ENCODE measurements at places on chromosomes 4 and X.
A peak's percentile ranks its signal among the peaks of the same experiment; 100 is the strongest.

DNA sequence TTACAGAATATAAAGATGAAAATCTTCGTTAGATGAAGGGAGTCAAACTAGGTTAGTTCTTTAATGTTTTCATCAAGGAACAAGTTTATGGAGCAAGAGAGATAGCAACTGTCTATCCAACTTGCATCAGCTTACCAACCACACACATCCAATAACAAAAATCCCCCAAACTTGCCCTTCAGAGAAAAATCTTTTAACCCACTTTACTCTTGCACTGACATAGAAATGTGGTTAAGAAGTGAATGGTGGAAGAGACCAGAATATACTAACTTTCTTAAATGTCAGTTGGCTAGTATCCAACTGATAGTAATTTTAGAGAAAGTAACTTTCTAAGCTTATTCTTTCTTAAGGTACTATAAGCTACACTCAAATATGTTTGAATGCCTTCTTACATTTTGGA is 1.7 kb upstream of the RAB9A start:
- no peak for DNase-seq

- no peak for DNase-seq
These were observed 340.8 kb downstream of the GRXCR1 start for GRCh38 chr4:43233321-43233720.

DNA sequence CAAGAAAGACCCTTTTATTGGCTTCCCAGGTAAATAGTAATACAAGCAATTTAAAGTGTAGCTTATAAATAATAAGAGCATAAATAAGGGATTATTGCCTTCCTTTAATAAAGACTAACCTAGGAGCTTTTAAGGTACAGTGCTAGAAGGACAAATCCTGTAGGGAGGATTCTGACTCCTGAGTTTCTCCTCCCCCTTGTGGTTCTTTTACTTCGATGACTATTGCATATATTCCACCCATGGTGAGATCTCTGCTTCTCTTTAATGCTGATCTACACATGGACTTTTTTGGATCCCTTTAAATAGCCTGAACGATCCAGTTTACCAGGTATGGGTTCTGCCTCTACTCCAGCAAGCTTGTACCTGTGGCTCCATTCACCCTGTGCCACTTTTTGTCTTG is 2.5 kb downstream of the GALNT7 start:
- DNase-seq: no peak

GRCh38 chrX:101117701-101118100 is 19.7 kb downstream of the CENPI start:
- no peak for DNase-seq

GRCh38 chr4:184807797-184808712 is 17.7 kb downstream of the ACSL1 start:
- no peak for DNase-seq

GRCh38 chr4:155569960-155570515 is 96.6 kb upstream of the GUCY1A1 start:
- no peak for DNase-seq

- peak; percentile 1 for DNase-seq
These were observed 281.1 kb downstream of the SLC7A11 start for GRCh38 chr4:137961051-137961438.

DNA sequence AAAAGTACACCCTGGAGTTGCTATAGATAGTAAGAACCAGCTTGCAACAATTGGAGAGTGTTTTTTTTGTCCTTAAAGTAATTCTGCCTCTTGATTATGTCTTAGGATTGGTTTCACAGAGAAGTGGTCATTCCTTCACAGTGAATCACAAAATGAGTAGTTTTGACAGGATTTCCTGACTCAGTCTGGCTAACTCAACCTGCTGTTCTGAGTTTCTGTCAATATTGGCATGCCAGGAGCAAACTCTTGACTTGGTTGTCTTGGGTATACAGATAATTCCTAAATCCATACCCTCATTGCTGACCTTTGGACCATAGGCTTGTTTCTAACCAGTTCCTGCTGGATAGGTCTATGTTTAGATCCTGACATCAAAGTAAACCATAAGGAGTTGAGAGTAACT is 9.4 kb downstream of the FHIP1A start:
- no peak for DNase-seq

- DNase-seq: no peak
These were observed 82.8 kb downstream of the PHOX2B start for GRCh38 chr4:41665636-41666207.

DNA sequence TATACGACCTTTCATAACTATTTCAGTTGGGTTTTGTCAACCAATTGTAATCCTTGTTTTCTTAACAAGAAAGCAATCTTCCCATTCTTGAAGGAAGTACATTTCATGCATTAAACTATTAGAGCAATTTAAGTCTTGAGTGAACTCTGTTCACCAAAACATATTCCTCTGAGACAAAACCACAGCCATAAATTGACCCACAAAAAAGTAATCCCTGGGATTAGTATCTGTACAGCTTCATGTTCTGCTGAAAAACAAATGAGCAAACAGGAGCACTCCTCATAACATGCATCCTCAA is 207.0 kb upstream of the PDE5A start:
- DNase-seq: no peak

DNA sequence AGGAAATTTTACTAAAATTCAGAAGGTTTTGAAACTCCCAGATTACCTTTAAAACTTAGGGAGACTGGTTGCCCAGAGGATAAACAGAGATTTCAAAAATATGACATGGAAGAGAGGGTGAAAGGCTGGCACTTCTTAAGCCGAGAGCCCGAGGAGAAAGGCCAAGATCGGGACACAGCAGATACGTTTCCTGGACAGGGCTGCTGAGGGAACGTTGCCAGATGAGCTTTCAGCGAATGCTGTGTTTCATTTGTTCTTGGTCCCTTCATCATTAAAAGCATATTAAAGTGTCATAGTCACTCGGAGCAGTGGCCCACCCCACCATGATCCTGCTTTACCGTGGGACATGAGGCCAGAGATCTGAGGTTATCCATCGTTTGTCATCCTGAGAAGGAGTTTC is 37.9 kb upstream of the STOX2 start:
- no peak for DNase-seq

DNA sequence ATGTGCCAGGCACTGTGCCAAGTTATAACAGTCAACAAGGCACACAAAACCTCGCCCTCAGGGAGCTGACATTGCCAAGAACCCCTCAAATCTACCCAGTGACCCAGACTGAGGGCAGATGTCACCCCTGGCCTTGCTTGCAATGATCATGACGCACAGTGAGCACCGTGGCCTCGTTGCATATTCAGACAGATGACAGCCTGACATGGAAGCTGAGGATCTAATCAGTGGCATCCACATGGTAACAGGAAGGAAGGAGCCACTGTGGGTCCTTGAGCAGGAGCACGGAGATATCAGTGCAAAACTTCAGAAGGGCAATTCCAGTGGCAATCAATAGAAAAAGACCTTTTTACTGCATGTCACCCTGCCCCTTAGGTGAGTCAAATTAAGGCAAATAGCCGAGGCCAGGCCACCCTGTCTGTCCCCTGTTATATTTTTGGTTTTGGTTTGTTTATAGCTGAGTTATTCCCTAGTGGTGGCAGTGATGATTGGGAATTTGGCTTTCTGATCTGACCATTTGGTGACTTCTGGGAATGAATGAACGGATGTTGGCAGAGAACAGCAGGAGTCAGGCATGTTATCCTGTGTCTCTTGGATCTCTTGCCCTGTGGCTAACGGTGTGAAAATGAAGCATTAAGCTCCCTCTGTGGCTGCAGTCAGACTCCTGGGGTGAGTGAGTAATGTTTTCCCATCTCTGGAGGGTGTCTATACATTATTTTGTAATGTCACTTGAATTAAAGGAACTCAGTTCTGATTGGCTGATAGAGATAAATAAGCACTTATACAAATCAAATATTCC is 20.4 kb downstream of the WDR13 start:
- no peak for DNase-seq

GRCh38 chr4:185144601-185145240 is 1.7 kb downstream of the SLC25A4 start:
- no peak for DNase-seq

GRCh38 chr4:98710831-98711230 is 52.4 kb upstream of the TSPAN5 start:
- no peak for DNase-seq

- DNase-seq: no peak
These were observed 2.1 kb downstream of the PPP3CA start for GRCh38 chr4:101345271-101345595.

DNA sequence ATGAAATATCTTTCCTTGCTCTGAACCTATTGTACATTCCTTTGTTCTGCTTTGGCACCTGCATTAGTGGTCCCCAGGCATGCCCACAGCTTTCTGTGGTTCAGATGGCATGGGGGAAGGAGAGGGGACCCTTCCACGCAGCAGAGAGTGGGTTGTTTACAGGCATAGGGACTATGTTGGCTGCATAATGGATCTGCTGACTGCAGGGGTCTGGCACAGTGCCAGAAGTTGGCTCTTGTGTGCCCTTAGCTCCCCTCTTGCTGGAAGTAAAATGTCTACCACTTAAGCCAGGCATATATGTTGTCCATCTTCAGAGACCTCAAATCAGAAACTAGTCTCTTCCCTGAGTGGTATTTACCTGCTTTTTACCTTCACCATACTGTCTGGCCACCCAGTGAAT is 651.9 kb upstream of the PCDH7 start:
- no peak for DNase-seq

DNA sequence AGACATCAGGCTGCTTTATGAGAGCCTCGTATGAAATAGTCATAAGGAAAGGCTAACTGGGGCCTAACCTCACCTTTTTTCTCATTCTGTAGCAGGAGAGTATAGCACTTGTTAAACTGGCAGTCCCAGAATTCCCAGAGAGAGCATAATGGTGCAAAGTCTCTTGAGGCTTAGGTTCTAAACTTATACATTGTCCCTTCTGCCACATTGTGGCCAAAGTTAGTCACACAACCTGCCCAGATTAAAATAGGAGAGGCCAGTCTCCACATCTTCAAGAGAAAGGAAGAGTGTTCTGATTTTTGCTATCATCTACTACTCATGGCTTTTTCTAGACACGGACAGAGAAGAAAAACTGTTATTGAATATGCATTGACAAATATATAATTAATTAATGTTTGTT is 1588.9 kb upstream of the PCDH7 start:
- DNase-seq: no peak

DNA sequence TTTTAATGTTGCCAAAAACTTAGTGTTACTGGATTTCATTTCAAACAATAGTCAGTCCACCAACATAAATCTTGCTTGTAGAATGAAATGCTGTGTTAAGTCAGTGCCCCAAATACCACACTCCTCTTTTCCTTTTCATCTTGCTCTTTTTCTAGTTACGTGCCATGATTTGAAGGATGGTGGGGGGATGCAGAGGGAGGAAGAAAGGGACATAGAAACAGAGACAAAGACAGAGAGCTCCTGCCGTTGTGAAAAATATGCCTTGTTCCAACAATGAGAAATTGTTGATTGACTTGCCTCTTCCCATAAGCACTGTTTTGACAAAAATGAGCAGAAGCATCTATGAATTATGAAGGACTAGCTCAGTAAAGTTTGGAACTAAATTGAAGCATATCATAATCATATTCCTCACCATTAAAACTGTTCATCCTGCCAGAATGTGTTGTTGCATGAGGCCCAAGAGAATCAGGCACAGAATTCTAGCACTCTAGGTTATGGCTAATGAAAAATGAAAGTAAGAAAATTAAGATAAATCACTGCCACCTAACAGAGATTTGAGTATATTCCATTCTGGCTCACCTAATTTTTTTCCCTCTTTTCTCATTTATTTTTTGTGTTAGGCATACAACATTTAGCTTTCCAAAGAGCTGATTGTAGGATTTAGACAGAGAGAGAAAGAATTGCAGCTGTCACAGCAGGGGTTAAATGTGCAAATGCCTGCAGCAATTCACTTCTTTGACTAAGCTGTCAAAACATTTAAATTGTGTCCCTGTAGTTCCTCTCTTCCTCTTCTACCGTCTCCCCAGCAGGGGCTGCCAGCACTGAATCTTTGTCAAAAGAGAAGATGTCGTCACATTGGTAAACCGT is 111.6 kb upstream of the PTPN13 start:
- no peak for DNase-seq

DNA sequence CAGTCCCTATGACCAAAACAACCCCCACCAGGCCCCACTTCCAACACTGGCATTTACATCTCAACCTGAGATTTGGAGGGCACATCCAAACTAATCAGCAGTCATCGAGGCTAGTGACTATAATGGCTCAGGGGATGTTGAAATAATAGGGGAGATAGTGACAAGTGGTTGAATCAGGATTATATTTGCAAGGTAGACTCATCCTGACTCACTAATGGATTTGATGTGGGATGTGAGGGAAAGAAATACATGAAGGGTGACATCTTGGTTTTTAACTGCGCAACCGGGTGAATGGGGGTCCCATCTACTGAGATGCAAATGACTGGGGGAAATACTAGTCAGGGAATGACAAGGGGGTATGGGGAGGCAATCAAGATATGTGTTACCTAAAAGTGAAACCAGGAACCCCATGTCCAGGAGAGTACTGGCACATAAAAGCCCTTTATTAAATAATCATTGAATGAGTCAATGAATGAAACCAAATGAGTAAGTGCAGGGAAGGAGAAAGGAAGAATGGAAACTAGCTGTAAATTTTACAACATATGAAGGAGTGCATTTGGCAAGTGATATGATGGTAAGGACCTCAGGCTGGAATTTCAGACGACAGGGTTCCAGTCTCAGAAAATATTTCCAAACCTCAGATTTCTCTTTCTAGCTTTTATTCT is 78.3 kb downstream of the PARM1 start:
- no peak for DNase-seq

- no peak for DNase-seq
These were observed 4.6 kb upstream of the MAD2L1 start for GRCh38 chr4:120071192-120071795.

GRCh38 chr4:3687538-3687937 is 78.6 kb upstream of the ADRA2C start:
- no peak for DNase-seq

DNA sequence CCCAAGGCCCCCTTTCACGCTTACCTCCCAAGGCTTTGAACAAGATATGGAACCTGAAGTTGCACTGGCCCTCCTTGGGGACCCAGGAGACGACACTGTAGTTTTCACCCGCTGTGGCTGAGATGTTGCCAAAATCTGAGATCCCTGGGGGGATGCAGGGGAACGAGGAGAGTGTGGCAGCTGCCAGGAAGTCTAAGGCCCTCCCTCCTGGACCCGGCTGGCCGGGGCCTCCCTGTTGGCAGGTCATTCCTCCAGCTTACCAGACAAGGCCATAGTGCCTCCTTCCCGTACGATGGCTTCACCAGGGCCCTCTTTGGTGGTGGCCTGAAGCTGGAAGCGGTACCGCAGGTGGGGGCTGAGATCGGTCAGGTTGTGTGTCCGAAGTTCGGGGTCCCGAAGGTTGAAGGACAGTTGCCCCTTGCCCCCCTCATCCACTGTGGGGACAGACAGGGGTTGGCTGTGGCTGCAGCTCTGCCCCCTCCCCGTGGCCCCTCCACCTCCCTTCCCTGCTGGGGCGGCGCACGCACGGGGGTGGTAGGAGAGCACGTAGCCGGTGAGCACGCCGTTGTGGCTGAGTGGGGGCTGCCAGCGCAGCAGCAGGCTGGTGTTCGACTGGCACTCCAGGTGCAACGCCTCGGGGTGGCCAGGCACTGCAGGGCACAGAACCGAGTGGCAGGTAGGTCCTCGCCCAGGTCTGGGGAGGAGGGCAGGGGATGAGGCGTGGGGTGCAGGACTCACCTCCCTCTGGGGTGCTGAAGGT is 21.2 kb downstream of the L1CAM start:
- DNase-seq: no peak

- DNase-seq: no peak
These were observed 142.2 kb downstream of the AMMECR1 start for GRCh38 chrX:110175696-110176095.

- no peak for DNase-seq
These were observed 828.3 kb downstream of the TECRL start for GRCh38 chr4:63580796-63581475.

All from GOT3 (cell line).